ENCODE measurements at places on chromosomes 1 and 21.

- DNase-seq = no peak
These were observed 37.0 kb downstream of the MATN1 start for GRCh38 chr1:30686236-30686935.

DNA sequence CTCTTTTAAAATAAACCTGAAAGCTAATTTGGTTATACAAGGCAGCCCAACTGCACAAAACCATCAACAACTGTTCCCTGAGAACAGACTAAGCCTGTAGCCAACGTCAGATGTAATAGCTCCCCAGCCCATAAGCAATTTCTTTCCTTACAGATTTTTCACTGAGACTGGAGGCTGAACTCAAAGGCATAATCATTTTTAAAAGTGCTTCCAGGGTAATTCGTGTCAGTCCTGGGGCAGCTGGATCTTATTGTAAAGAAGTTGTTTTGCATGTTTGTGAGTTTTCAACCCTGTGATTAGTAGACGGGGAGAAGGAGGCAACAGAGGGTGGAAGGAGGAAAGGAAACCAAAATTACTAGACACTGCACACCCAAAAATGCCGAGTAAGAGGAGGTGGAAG is 3.2 kb downstream of the DPT start:
- no peak for DNase-seq

DNA sequence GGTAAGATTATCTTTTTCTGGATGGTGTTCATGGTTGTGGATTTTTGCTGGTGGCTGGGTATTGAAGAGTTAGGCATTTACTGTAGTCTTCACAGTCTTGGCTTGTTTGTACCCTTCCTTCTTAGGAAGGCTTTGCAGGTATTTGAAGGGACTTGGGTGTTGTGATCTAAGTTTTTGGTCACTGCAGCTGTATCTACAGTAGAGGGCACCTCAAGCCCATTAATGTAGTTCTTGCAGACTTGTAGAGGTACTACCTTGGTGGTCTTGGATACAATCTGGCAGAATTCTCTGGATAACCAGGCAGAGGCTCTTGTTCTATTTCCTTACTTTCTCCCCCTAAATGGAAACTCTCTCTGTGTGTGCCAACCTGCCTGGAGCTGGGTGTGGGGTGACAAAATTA is 155.8 kb upstream of the BRINP3 start:
- no peak for DNase-seq

- no peak for DNase-seq
These were observed 87.7 kb downstream of the NPHP4 start for GRCh38 chr1:5904551-5904950.

GRCh38 chr1:41860771-41861170 is 58.0 kb downstream of the HIVEP3 start:
- DNase-seq = no peak
